ENCODE measurements at places on chromosomes 11 and 22.
A peak's percentile ranks its signal among the peaks of the same experiment; 100 is the strongest.

DNA sequence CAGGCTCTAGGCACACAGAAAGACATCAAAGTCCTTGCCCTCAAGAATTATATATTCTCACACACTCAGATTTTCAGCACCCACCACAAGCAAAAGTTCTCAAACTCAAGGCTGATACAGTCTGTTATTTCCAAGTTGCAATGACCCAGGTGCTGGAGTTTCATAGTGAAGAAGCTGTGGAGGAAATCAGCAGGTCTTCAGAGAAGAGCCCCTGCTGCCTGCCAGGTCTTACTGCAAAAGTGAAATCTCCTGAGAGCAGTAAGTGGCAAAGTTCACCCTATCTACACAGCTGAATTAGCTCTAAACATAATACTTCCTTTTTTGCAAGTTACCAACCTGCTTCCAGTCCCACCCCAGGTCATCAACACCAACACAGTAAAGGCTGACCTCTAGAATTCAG is 64.6 kb downstream of the RPL27A start:
- DNase-seq = no peak

GRCh38 chr22:46052801-46053562 is 76.0 kb upstream of the WNT7B start:
- DNase-seq = peak; percentile 42

DNA sequence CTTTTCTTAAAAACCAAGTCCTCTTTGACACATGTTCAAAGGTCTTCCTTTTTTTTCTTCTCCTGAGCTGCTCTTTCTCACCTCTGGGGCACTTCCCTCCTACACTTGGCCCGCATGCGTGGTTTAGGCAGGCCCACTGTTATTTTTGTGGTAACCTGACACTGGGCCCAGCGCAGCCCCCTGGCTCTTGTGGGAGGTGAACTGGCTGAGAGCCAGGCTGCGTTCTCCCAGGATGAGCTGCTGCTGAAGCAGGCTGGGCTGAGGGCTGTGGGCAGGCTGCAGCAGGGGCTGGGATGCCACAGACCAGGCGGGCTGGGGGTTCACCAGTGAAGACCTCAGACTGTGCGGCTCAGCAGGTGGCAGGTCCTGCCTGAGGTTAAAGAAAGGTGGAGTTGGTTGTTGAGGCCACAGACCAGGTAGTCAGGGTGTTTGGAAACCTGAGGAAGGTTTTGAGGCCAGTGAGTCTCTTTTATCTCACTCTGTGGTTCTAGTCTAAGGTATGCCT is 72.4 kb downstream of the TEAD1 start:
- no peak for DNase-seq

- no peak for DNase-seq
Measured at GRCh38 chr11:123742031-123742723, 717 bp upstream of the ZNF202 start.

DNA sequence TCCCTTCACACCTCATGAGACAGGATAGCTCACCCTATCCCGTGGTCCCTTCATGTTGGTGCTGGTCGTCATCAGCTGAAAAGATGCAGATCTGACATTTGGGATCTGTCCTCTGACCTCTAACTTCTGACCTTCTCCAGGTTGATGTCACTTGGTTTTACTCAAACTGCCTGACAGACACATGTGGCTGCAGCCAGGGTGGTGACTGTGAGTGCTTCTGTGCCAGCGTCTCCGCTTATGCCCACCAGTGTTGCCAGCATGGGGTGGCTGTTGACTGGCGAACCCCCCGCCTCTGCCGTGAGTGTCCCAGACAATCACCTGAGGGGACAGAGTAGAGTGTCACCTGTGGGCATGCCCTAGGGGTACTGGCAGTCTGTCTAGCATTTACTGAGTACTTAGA is 49.7 kb downstream of the OTOG start:
- DNase-seq = no peak

- DNase-seq = no peak
Measured at GRCh38 chr11:63520606-63521170, 14.8 kb downstream of the LGALS12 start.

DNA sequence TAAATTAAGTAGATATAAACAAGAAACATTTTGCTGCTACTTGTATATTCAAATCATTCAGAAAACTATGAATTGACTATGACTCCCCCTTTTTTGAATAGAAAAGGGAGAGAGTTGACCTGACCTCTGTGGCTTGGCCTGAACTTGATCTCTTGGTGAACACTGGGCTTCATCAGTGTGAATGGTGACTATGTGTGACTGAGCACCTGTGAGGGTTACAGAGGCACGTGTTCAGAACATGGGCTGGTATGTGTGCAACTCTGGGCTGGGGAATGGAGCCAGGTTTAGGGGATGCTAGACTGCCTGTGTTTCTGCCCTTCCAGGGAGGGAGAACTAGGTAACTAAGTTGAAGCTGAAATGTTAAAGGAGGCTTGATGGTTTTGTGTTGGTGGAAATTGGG is 29.2 kb downstream of the HSD17B12 start:
- DNase-seq = no peak

DNA sequence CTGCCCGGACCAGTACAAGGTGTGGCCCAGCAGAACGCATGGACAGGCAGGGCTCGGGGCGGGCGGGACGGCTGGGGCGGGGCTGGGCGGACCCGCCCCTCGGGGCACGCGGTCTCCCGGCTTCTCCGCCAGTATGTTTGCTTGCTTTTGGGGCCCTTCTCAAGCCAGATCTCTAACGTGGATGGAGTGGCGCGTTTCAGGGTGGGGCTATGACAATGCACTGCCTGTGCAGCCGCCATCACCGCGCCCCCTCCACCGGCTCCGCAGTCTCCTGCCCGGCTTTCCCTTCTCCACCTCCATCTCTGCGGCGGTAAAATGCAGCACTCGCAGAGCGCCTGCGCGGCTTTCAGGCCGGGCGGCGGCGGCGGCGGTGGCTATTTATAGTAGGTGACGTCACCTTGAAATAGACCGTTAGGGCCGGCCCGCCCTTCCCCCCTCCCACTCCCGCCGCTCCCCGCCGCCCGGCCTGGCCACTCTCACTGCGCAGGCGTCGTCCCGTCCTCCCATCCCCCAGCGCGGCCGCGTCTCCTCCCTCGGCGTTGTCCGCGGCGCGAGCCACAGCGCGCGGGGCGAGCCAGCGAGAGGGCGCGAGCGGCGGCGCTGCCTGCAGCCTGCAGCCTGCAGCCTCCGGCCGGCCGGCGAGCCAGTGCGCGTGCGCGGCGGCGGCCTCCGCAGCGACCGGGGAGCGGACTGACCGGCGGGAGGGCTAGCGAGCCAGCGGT is at the start of gene YWHAH:
TSS of gene YWHAH (plus strand) at position 558 of the 722 bp plus-strand sequence. CDS start 199 bp downstream, outside the sequence.
- peak; percentile 96 for DNase-seq

- DNase-seq = no peak
Measured at GRCh38 chr11:29231586-29231985, 785.2 kb downstream of the KCNA4 start.

DNA sequence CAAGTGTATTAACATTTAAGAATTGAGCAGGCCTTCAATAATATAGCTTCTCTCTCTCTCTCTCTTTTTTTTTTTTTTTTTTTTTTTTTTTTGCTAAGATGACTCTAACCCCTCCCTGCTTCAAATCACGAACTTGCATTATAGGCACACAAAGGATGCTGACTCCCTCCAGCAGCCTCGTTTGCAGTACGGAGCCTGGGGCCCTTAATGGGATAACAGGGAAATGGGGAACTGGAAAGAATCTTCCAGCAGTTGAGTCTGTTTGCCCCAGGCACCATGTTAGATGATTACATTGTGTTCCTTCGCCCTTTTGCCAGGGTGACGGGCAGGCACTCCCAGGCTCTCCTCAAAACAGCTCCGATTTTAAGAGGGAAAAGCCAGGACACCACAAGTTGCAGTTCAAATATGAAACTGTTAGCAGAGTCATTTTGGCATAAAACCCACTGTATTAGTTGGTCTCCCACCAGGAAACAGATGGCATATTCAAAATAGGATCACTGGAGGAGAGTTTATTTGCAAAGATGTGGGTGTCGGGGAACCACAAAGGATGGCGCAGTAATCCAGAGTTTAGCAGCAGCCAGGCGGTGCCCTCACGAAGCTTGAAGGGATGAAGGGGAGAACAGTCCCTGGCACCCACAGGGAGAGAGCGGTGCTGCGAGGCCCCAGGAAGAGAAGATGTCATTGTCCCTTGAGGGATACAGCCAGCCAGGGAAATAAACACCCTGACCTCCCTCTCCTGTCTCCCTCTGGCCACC is 26.5 kb upstream of the TREH start:
- no peak for DNase-seq

GRCh38 chr11:76626921-76627401 is 43.6 kb downstream of the LRRC32 start:
- peak; percentile 76 for DNase-seq

DNA sequence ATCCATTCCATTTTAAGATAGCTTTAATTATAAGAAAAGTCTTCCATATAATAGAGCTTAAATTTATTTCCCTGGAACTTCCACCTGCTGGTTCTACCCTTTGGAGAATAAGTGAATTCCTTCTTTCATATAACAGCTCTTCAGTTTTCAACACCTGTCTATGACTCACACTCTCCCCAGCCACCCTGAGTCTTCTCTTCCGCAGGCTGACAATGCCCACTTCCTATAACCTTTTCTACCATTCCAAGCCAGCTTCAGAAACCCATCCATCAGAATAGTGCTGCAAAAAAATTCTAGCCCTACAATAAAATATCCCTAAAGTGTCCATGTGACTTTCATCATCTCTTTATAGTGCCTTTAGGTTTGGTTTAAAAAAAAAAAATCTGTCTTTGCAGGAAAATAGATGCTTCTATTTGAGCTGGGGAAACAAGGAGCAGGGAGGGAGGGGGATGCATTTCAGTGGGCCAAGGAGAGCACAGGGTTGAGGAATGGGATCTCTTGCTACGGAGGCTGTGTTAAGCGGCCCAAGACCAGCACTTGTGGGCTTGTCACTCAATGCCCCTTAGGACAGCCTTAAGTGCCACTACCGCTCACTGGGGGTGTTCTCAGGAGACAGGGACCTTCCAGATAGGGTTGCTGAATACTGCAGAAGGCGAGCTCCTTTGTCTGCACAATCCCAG is 178.6 kb downstream of the DSCAML1 start:
- no peak for DNase-seq

DNA sequence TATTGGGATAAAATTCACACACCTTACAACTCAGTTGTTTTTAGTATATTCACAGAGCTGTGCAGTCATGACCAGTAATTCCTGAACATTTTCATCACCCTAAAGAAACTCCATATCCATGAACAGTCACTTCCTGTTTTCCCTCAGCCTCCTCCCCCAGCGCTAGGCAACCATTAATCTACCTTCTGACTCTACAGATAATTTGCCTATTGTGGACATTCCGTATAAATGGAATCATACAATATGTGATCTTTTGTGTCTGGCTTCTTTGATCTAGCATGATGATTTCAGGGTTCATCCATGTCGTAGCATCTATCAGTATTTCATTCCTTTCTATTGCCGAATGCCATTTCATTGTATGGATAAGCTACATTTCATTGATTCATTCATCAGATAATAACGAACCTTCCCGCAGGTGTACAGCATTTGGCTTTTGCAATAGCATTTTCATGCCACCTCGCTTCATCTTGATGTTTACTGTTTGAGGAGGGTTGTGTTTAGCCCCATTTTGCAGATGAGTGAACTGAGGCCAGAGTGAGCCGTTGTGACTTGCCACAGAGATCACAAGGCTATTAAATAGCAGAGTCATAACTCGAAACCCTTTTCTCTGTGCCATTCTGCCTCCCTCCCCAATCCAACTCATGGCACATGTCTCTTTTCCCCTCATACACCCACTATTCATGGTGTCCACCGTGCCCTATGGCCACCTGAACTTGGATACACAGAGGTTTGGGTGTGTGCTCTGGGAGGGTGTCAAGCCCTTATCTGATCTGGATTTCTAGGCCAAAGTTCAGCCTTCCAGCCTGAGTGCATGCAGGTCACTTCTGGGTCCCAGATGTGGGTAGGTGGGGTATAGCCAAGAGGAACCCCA is 11.1 kb upstream of the MYH9 start:
- no peak for DNase-seq

GRCh38 chr11:77771135-77771534 is 49.4 kb downstream of the RSF1 start:
- DNase-seq = no peak

DNA sequence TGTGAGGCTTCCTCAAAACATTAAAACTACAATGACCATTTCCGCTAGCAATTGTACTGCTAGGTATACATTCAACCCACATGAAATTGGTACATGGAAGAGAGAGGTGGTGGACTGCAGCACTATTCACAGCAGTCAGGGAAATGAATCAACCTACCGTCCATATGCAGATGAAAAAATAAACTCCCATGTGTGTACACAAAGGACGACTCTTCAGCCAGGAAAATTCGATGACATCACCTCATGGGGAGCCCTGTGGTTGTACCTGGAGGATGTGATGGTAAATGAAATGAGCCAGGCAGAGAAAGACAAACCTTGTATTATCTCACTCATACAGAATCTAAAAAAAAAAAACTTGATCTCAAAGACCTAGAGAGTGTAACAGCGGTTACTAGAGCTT is 23.3 kb downstream of the RFPL3 start:
- DNase-seq = no peak

GRCh38 chr11:126158054-126158791 is 53.2 kb downstream of the RPUSD4 start:
- DNase-seq = no peak

DNA sequence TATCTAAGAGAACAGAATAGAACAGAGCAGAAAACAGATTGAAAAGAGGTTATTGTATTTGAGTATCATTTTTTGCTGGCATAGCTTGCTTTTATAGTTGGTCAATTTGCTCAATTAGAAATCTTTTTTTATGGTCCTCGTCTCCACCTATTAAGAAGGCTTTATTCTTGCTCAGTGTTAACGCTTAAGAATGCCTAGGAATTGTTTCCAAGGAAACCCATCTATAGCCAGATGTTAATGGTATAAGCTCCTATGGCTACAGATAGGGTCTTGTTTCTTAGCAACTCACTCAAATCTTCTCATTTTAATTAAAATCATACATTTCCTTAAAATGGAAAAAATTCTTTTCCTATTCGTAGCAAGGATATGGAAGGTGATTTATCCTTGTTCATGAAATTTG is 392.3 kb downstream of the TMEM135 start:
- no peak for DNase-seq

DNA sequence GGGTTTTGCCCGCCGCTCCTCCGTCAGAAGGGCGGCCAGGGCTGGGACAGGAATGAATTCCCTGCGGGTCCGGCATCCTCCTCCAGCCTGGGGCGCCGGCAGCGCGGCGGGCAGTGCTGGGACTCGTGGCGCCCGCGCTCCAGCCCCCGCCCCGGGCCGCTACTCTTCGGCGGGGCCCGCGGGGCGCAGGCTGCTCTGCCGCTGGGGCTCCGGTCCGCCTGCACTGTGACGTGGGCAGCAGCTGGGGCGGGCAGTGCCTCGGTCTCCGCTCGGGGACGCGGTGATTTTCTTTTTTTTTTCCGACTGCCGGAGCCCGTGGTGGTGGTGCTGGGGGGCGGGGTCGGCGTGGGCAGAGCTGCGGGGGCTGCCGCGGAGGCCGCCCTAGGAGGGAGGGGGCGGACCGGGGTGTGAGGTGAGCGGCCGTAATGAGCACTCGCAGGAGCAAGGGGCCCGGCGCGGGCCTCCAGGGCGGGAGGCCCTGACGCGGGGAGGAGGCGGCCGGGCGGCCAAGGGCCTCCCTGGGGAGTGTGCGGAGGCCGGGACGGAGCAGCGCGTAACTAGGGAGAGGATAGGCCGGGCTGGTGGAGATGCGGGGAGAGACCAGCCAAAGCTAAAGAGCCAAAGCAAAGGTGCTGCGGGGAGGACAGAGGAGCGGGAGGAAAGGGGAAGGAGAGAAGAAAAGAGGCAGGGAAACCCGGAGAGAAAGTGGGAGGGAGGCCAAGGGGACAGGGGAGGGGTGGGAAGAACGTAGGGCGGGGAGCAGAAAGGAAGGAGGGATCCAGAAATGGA is 73.3 kb upstream of the ZBED5 start:
- DNase-seq = no peak
